ENCODE measurements at places on chromosomes 7 and 10. TPM values are rescaled to one million over a fixed set of nuclear protein-coding genes. Genes with fewer than 3 reads are reported as not detected.

DNA sequence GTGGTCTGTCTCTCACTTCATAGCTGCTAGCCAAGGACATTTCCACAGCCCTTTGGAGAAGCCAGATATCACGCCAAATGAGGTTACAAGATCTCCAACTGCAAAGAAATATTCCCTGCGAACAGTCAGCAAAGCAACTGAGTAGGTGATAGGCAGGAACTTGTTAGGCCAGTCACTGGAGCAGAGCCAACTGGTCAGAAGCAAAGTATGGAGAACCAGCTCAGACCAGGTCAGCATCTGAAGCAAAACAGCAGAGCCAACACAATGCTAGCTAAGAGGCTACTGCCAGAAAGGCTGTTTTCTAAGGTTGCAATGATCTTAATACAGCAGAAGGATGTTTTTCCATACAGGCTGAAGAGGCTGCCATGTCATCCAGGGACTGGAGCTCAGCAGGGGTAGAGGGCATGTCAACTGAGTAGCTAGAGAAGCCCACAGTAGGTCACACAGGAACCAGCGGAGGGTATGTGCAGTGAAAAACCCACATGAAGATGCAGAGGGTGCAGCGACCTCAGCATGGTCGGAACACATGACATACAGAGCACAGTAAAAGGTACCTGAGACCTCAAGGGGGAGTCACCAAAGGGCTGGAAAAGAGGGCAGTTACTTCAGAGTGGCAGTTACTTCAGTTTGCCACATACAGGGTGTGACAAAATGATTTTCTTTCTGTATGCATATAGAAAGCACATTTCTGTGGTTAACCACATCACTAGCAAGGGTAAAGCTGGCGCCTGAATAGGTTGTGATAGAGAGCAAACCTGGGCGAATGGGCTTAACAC, 8.9 kb downstream of the SEC31B start:
- H3K27ac ChIP-seq, result no peak overlapping the region
- H3K4me1 ChIP-seq, result peaks cover 5% of the 10 kb centered on the region
- no peak overlapping the region for H3K4me3 ChIP-seq
- no peak for DNase-seq

DNA sequence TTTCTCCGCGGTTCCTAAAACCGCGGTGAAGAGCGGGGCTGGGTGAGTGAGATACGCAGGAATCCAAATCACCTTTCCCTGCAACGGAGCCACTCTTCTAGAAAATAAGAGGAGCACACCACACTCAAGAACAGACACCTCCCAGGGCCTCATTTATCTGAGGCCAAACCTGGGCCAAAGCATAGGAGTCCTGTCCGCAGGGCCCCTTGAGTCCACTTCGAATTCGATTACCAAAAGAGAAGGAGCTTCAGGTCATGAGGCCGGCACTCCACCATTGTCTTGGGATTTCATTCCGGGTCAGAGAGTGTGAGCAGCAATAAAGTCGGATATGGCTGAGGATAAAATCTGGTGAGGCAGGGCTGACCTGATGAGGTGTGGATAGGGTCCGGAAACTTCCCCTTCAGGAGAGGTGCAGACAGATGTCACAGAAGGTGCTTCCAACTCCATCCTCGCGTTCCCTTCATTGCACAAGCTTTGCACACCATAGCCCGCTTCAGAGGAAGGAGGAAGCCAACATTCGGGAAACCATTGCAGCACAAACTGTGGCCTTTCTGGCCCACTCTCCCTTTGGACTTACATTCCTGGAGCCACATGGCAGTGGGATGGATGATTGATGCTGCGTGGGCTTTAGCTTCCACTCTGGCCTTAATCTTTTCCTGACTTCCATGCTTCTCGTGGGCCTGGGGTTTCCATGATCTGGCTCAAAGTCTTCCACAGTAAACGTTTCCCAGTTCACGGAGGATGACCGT, 27.2 kb upstream of the ZNF273 start:
- no peak overlapping the region for H3K27ac ChIP-seq
- DNase-seq, result peak; percentile 24
- H3K36me3 ChIP-seq, result no peaks in the 10 kb centered on the region
- no peak overlapping the region for H3K4me3 ChIP-seq
- no peaks in the 10 kb centered on the region for H3K4me1 ChIP-seq

DNA sequence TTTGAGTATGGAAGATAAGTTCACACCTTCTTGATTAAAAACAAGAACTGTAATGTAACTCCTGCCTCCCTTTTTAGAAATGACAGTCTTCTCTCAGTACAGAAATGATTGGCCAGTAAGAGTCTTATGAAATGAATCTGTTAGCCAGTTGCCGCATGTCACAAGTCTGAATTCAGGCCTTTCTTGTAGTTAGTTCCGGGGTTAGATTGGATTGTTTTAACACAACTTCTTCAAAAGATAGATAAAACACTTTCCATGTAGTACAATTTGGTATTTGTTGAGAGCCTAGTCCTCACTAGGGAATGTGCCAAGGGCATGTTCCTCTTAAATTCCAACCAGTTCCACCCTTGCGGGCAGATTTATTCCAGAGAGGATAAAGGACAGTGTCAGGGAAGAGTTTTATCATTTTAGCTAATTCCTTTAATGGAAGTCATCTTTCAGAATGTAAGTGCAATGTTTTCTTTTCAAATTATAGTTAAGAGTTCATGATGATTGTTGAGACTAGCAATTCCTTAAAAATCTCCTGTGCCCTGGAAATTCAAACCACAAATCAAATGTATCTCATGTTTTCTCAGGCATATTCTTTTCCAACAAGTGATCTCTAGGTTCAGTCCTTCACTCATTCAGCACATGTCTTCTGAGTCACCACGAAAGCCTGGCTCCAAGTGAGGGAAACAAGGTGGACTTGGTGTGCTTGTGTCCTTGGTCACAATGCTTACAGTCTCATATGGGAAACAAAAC, 4.1 kb downstream of the FHIP2A start:
- no peak overlapping the region for H3K4me3 ChIP-seq
- H3K27ac ChIP-seq, result no peak overlapping the region
- peaks cover 36% of the 10 kb centered on the region for H3K4me1 ChIP-seq
- no peaks in the 10 kb centered on the region for H3K27me3 ChIP-seq

GRCh38 chr7:27899601-27900000, 159.6 kb downstream of the TAX1BP1 start:
- H3K4me3 ChIP-seq, result no peak overlapping the region
- peaks cover 10% of the 10 kb centered on the region for H3K4me1 ChIP-seq
- H3K27me3 ChIP-seq, result no peaks in the 10 kb centered on the region
- no peak for DNase-seq

- no peaks in the 10 kb centered on the region for H3K36me3 ChIP-seq
- no peak for DNase-seq
- H3K4me1 ChIP-seq, result peaks cover 24% of the 10 kb centered on the region
- H3K27ac ChIP-seq, result no peak overlapping the region
- H3K27me3 ChIP-seq, result peaks cover 50% of the 10 kb centered on the region
Observed at GRCh38 chr10:113261161-113261560, 291.7 kb upstream of the HABP2 start.

DNA sequence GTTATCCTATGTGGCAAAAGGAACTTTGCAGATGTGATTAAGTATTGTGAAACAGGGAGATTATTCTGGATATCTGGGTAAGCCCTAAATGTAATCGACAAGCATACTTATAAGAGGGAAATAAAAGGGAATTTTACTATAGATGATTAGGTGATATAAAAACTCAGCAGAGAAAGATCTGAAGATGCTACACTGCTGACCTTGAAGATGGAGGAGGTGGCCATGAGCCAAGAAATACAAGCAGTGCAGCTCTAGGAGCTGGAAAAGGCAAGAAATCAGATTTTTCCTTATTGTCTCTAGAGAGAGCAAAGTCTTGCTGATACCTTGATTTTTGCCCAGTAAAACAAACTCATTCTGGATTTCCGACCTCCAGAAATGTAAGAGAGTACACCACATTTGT, 67.7 kb downstream of the BRAF start:
- H3K4me1 ChIP-seq, result peaks cover 10% of the 10 kb centered on the region
- H3K36me3 ChIP-seq, result no peaks in the 10 kb centered on the region
- no peak overlapping the region for H3K4me3 ChIP-seq

- peaks cover 31% of the 10 kb centered on the region for H3K4me1 ChIP-seq
- H3K4me3 ChIP-seq, result no peak overlapping the region
- H3K36me3 ChIP-seq, result peaks cover 30% of the 10 kb centered on the region
- no peak for DNase-seq
Observed at GRCh38 chr7:41979834-41980307, 257.1 kb downstream of the GLI3 start.

DNA sequence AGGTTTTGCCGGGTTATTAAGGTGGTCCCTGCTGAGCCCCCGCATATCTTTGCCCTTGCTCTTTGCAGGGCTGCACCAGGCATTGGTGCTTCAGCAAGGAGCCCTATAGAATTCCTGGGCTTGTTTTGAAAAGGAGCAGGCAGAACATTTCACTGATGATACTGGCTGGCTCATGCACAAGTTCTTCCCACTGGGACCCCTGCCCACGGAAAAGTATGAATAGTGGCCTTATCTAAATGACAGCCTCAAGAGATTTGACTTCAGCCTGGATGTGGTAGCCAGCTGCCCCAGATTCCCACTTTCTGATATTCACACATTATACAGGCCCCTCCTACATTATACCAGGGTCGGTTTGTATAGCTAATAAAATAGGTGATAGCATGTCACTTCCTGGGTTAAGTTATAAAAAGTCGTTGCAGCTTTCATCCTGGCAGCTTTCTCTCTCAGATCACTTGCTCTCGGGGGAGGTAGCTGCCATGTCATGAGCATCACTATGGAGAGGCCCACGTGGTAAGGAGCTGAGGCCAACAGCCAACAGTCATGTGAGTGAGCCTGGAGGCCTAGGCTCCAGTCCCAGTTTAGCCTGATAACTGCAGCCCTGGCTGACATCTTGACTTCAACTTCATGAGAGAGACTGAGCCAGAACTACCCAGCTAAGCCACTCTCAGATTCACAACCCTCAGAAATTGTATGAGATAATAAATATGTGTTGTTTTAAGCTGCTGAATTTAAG, 16.8 kb upstream of the CRTAC1 start:
- H3K36me3 ChIP-seq, result no peaks in the 10 kb centered on the region
- no peak for DNase-seq
- H3K27ac ChIP-seq, result no peak overlapping the region
- peaks cover 61% of the 10 kb centered on the region for H3K27me3 ChIP-seq

GRCh38 chr10:97131181-97131628, 54.6 kb downstream of the SLIT1 start:
- peaks cover 37% of the 10 kb centered on the region for H3K4me1 ChIP-seq
- H3K27ac ChIP-seq, result no peak overlapping the region
- H3K4me3 ChIP-seq, result no peak overlapping the region
- no peak for DNase-seq
- H3K27me3 ChIP-seq, result no peaks in the 10 kb centered on the region
- H3K36me3 ChIP-seq, result no peaks in the 10 kb centered on the region

DNA sequence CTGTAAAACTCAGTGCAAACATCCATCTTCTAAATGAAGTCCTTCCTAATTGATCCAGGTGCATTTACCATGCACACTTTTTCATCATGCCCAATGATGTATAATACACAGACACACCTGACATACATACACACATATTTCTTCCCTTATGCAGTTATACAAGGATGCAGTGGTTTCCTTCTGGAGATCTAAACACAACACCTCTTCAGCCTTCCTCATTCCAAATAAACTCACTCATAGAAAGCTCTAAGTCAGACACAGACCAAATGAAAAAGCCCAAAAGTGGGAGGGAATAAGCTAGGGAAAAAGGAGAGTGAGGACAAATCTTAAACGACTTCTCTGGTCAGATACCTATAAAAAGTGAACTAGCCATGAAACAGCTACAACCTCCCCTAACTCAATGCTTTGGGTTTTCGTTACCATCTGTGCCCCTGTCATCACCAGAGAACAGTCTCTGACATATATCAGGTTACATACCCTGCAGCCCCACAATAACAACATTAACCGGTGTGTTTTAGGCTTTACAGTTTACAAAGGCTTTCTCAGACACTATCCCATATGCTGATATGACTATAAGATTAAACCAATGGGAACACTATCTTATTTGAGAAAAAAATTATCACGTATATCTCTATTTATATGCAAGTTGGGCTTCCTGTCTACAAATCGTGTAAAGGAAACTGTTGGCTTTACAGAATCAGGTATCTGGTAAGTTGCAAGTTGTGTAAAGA, 675.2 kb downstream of the PHTF2 start:
- no peaks in the 10 kb centered on the region for H3K36me3 ChIP-seq
- peaks cover 6% of the 10 kb centered on the region for H3K27me3 ChIP-seq
- peaks cover 14% of the 10 kb centered on the region for H3K4me1 ChIP-seq
- peak overlapping the region; percentile 1 for H3K27ac ChIP-seq

DNA sequence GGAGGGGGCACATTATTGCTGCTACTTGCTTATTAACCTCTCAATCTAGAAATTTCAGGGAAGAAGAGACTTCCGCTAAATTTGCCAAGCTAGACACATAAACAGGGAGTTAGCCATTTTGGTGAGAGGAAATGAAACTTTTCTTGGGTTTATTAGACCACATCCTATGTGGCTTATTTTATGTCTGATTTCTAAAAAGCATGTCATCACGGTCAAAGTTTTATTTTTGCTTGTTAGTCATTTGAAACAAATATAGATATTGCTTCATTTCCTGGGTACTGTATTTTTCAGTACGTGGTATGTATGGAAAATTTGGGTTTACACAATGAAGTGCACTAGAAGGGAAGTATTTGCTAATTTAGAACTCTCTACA, 144.1 kb downstream of the TCF7L2 start:
- peaks cover 24% of the 10 kb centered on the region for H3K36me3 ChIP-seq
- peak overlapping the region; percentile 79 for H3K27ac ChIP-seq
- H3K4me1 ChIP-seq, result peaks cover 26% of the 10 kb centered on the region
- no peak for DNase-seq
- H3K4me3 ChIP-seq, result no peak overlapping the region
- H3K27me3 ChIP-seq, result no peaks in the 10 kb centered on the region

DNA sequence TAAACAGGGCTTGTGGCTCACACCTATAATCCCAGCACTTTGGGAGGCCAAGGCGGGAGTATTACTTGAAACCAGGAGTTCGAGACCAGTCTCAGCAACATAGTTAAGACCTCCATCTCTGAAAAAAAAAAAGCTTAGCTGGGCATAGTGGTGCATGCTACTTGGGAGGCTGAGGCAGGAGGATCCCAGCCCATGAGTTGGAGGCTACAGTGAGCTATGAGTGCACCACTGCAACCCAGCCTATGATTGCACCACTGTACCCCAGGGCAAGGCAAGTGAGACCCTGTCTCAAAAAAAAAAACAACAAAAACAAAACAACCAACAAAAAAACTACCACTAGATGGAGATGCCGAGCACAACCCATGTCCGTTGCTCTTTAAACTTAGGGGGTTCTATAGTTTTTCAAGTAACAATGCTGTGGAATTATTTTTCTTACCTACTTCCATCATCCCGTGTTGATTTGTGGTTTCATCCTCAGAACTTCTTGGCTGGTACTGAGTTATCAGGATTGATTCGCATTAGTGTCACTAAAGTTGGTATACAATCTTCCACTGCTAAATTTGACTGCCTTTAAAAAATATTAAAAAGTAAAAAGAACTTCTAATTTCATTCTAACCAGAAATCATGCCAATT, 12.2 kb upstream of the REPIN1 start:
- H3K27me3 ChIP-seq, result no peaks in the 10 kb centered on the region
- H3K4me3 ChIP-seq, result no peak overlapping the region
- H3K4me1 ChIP-seq, result peaks cover 16% of the 10 kb centered on the region
- DNase-seq, result no peak
- H3K27ac ChIP-seq, result no peak overlapping the region
- no peaks in the 10 kb centered on the region for H3K36me3 ChIP-seq

GRCh38 chr7:117837841-117838240, 35.4 kb downstream of the CTTNBP2 start:
- H3K27ac ChIP-seq, result no peak overlapping the region
- peaks cover 42% of the 10 kb centered on the region for H3K36me3 ChIP-seq
- H3K27me3 ChIP-seq, result no peaks in the 10 kb centered on the region
- peaks cover 23% of the 10 kb centered on the region for H3K4me1 ChIP-seq
- peak overlapping the region; percentile 26 for H3K4me3 ChIP-seq

GRCh38 chr10:114575417-114576131, 82.5 kb downstream of the ABLIM1 start:
- no peak overlapping the region for H3K27ac ChIP-seq
- DNase-seq, result no peak
- H3K4me1 ChIP-seq, result peaks cover 7% of the 10 kb centered on the region
- peaks cover 3% of the 10 kb centered on the region for H3K36me3 ChIP-seq
- no peak overlapping the region for H3K4me3 ChIP-seq
- H3K27me3 ChIP-seq, result no peaks in the 10 kb centered on the region

The TAS2R5 gene
- 3.3 TPM for total RNA-seq

The UBN2 gene
- total RNA-seq, result 26.3 TPM
